ENCODE measurements at places on chromosomes 11 and 22.

DNA sequence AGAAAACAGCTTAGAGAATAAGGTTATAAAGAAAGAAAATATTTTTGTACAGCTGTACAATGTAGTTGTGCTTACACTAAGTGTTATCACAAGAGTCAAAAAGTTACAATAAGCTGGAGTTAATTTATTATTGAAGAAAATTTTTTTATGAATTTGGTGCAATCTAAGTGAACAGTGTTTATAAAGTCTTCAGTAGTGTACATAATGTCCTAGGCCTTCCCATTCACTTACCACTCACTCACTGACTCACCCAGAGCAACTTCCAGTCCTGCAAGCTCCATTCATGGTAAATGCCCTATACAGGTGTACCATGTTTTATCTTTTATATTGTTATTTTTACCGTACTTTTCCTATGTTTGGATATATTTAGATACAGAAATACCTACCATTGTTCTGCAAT is 34.7 kb downstream of the GDPD4 start:
- DNase-seq, result no peak

GRCh38 chr22:23912293-23912903 is 18.2 kb downstream of the MIF start:
- no peak for DNase-seq

DNA sequence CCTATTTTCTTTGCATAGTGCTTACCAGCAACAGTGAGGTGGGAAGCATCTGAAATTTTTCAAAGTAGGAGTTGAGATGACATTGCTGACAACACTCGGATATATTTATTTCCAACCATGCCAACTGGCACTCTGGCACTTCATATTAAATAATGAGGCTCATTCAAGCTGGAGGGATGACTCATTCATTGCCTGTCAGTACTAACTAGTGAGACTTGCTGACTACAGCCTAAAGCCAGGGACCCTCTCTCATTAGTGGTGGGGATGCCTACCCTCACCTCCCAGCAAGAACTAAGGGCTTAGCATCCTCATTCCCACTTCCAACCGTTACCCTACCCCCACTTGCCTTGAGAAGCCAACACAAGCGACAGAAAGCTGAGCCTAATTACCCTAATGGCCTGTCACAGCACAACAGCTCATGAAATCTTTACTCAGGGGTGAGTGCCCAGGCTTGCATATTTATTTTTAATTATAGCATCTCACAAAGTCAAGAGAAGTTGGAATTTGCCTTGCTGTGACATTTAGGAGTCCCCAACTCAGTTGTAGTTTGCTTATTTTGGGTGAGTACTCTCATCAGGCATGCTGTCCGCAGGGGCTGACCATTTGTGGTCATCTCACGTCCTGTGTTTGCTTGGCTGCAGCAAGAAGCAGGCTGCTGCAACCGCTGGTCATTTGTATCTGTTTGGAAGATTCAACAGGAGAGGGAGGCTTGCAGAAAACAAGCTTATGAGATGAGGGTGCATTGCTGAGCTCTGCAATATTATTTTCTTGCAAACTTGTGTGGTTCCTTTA is 181.6 kb upstream of the POU2AF2 start:
- no peak for DNase-seq

DNA sequence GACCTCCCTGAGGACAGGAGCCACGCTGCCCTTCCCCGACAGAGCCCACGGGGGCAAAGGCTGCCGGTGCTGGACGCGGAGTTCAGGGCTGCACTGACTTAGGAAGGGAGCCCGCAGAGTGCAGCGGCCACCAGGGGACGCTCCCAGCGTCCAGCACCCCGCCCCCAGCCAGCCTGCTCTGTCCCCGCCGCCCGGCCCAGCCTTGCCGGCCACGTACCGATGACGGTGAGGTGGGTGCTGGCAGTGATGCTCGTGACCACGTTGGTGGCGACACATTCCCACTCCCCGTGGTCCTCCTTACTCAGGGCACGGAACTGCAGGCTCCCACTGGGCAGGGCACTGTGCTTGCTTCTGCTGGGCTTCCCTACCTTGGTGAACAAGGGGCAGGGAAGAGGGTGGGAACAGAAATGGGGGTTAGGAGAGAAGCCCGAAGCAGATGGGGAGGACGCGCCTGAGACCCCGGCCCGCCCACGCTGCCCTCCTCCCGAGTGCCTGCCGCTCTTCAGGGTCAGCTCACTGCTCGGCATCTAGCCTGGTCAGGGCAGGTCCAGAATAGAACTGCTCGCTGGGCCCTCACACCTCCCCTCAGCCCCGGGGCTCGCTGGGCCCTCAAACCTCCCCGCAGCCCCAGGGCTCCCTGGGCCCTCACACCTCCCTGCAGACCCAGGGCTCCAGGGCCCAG is 25.9 kb downstream of the IGSF9B start:
- no peak for DNase-seq

DNA sequence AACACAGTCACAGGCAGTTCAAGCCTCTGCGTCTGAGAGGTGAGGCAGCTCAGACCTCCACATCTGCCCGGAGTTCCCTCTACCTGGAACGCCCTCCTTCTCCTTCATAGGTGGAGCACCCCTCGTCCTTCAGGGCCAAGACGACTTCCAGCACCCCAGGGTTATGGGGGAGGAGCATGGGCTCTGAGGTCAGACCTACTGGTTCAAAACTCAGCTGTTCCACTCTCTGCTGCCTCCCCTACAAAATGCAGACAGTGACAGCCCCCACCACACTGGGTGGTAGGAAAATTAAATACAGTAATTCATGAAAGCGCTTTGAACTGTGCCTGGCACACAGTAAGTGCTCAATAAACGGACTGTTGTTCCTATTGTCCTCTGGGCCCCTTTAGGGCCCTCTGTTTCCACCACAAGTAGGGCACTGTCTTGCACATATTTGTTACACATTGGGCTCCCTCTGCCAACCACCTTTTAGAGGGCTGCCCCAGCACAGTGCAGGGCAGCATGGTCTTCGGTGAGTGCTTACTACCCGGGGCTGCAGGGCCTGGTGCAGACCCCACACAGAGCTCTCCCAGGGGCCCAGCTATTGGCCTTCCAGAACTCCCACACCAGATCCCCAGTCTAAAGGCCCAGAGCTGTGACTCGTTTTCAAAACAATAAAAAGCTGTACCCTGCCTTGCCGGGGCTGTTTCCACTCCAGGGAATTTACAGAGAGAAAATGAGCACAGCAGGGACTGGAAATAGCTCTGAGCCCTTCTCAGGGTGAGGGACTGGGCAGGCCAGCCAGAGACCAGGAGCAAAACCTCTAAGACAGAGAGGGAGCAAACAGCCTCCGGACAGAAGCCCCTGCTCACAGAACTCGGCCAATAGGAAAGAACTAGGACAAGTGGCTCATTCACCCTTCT is 2.5 kb downstream of the TMEM184B start:
- DNase-seq, result no peak

- no peak for DNase-seq
Observed at GRCh38 chr11:85269109-85269508, 358.0 kb downstream of the DLG2 start.

DNA sequence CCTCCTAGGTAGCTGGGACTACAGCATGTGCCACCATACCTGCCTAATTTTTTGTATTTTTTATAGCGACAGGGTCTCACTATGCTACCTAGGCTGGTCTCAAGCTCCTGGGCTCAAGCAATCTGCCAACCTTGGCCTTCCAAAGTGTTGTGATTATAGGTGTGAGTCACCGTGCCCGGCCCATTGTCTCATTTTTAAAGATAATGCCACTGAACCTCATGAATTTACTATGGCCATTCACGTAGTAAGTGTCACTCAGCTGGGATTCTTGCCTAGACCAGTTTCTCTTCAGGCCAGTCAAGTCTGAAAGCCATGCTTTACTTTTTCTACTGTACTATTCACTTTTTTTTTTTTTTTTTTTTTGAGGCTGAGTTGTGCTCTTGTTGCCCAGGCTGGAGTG is 22.4 kb downstream of the DEPDC5 start:
- DNase-seq, result no peak

GRCh38 chr11:24944891-24945290 is 448.0 kb downstream of the LUZP2 start:
- DNase-seq, result no peak

DNA sequence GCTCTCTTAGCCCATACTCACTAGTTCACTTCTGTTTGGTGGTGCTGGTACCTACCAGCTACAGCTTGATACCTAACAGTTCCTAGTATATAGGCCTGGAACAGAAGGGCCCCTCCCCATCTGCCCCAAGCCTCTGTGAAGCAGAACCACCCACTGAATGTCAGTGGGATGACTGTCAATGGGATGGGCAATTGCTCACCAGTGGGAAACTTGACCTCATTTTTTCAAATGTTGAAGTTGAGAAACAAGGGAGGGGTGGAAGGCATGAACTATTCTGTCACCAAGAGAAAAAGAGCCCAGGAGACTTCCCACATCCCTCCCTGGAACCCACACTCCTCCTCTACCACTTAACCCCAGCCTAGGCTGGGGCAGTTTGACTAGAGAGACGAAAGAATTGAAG is at the start of gene NLRP10:
TSS of gene NLRP10 (minus strand) at position 62 of the 400 bp plus-strand sequence. CDS start 1,952 bp downstream, outside the sequence.
- no peak for DNase-seq

DNA sequence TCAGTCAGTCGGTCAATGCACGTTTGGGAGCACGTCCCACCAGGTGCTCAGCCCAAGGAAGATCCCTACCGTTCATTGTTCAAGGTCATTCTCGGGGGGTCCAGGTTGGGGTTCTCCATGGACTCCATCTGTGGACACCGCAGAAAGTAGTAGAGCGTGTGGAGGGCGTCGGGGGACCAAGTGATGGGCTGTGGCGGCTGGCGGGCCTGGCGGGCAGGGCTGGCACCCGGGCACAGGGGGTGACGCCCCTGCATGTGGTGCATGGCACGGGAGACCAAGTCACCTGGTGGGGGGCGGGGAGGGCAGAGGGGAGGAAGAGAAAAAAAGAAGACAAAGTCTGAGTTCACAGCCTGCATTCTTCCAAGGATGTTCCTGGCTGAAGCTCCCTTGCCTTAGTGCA is 91.8 kb downstream of the NAT10 start:
- no peak for DNase-seq

DNA sequence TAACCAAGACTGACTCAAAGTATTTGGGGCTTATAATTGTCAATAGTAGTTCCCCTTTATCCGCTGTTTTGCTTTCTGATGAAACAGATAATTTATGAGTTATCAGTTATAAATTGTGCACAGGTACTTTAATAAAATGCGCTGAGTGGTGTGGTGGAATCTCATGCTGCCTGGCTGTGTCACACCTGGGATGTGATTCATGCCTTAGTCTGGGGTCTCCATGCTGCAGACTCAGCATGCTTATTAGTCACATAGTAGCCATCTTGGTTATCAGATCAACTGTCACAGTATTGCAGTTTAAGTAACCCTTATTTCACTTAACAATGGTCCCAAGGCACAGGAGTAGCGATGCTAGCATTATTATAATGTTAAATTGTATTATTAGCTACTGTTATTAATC is 995.2 kb downstream of the NTM start:
- DNase-seq, result no peak

- no peak for DNase-seq
Observed at GRCh38 chr11:45100339-45100738, 46.1 kb upstream of the PRDM11 start.

GRCh38 chr22:49096476-49096875 is 731.2 kb downstream of the BRD1 start:
- DNase-seq, result no peak

GRCh38 chr22:42612336-42612735 is 2.3 kb downstream of the POLDIP3 start:
- DNase-seq, result no peak

DNA sequence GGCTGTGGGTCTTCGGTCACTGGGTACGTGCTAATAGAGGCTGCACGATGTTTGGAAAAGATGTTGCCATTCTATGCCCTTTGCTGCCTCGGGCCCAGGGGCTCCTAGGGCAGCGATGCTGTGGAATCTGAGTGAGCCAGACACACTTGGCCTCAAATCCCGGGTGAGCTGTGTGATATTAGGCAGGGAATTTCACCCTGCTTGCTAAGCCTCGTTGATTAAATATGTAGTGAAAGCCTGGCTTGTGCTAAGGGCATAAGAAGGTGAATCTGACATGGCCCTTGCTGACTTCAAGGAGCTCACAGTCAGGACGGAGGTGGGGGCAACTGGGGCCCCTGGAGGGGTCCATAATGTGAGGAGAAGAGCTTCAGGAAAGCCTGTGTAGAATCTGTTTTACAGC is 5.4 kb upstream of the HMOX1 start:
- DNase-seq, result no peak

DNA sequence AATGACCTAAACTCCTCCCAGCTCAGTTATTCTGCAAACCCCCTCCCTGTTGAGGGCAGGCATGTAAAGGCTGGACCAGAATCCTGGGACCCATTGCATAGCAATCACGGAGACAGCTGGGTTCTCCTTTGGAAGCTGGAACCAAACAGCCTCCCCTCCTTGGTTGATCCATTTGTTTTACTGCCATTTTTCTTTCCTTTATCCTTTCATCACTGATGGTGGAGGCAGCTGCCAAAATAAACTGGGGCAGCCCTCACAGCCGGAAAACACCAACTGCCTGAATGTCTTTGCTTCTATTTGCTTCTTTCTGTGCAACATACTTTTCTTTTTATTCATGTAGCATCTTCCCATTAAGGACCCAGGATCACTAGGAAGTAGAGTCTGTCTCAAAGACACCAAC is 150.0 kb upstream of the SYT13 start:
- DNase-seq, result no peak

DNA sequence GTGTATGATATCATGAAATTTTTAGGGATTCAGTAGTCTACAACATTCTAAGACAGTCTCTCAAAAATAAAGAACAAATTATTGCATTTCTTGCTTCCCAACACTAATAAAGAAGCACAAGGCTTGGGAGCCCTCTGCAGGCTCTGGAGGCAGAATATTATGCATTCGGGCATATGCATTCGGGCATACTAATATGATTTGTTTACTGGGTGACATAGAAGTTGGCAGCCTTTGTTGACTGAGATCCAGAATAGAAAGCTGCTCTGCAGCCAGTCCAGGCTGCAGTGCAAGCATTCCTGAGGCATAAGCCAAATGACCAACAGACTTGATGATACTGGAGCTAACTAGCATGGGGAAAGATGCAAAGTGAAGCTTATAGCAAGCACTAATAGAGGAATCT is 945.5 kb downstream of the OPCML start:
- no peak for DNase-seq

DNA sequence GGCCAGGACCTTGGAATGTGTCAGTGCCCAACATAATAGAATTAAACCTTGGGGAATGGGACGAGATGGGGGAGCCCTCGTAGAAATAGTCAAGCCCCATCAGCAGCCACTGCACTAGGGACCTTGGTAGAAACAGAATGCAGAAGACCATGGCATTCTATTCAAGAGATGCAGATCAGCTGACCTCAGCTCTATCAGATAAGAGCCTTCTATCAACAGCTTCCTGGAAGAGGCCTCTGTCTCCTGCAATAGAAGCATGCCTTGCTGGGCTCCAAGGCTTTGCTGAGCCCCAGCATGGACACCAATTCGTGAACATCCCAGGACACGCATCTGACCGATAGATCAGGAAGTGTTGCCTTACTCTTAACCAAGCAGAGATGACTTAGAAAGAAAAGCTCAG is 27.5 kb upstream of the FLI1 start:
- no peak for DNase-seq

DNA sequence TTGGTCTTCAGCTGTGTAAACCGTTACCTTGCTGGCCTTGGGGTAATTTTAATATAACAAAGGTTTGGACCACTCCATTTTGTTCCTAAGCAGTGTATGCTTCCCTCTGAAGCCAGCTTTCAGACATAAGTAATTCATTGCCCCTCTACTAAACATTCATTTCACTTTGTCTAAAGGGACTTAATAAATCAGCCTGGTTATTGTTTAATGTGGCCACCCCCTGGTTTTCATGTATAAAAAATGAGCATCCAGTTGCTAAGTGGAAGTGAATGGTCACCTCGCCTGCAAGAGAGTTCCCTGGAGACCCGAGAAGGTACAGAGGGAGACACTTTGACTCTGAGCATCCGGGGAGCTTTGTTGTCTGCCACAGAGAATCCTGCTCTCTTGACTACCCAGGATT is 3.9 kb downstream of the ABTB2 start:
- DNase-seq, result no peak
